ENCODE measurements at places on chromosomes 1 and 21.

DNA sequence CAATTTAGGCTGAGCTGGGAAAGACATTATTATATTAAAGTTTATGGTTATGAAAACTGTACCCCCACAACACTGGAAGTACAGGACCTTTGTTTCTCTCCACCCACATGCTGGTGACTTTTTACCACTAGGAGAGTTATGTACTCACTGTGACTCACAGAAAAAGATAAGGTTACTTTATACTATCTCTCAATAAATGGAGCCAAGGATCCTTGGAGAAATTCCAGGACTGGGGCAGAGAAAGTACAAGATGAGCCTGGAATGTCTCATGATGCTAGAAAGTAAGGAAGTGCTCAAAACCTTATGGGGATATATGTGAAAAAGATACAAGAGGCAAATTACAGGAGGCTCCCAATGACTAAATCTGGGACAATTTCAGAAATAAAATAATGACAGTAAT lies 63.9 kb upstream of the C1orf105 start:
- no peak for DNase-seq

GRCh38 chr1:231629132-231629531 lies 2.5 kb downstream of the DISC1 start:
- DNase-seq, result no peak

- no peak for DNase-seq
Measured at GRCh38 chr1:12630946-12631530, 12.8 kb upstream of the AADACL4 start.

- DNase-seq, result no peak
Measured at GRCh38 chr1:29197590-29197924, 15.9 kb upstream of the SRSF4 start.

Measured in stimulated activated CD4-positive, alpha-beta T cell treated with anti-CD3 and anti-CD28 coated beads, TNF-alpha, amount 100 ng/mL, for 1 hour (primary cell).